Peyer's patch (tissue), 4 donors: ENCODE measurements at places on chromosomes 16 and 17.

DNA sequence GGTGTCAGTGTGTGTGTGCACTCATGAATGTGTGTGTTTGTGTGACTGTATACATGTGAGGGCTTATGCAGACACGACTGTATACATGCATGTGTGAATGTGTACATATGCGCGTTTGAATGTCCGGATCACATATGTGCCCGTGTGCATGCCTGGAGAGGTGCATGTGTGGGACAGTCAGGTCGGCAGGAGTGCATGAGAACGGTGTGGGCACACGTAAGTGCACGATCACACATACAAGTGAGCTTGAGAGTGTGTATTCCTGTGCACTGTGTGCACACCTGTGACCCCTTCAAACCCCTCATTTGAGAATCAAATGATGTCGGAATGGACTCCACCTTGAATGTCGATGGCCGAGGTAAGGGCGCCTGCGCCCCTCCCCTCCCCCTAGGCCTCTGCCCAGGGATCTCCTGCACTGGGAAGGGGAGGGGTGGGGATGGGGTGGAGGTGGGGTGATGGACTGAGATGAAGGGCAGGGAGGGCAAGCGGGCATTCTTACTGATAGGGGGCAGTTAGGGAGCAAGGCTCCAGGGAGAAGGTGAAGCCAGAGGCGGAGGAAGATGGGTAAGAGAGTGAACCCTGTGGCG is 601 bp upstream of the NGFR start:
- no peaks in the 10 kb centered on the region for H3K36me3 ChIP-seq
- no peak overlapping the region for H3K27ac ChIP-seq
- peak overlapping the region; percentile 56 for H3K4me3 ChIP-seq
- peaks cover 28% of the 10 kb centered on the region for H3K27me3 ChIP-seq
- no peak for DNase-seq

GRCh38 chr16:48537909-48538745 is 71.9 kb downstream of the N4BP1 start:
- H3K27me3 ChIP-seq: no peaks in the 10 kb centered on the region
- no peak overlapping the region for H3K4me3 ChIP-seq
- no peak for DNase-seq

DNA sequence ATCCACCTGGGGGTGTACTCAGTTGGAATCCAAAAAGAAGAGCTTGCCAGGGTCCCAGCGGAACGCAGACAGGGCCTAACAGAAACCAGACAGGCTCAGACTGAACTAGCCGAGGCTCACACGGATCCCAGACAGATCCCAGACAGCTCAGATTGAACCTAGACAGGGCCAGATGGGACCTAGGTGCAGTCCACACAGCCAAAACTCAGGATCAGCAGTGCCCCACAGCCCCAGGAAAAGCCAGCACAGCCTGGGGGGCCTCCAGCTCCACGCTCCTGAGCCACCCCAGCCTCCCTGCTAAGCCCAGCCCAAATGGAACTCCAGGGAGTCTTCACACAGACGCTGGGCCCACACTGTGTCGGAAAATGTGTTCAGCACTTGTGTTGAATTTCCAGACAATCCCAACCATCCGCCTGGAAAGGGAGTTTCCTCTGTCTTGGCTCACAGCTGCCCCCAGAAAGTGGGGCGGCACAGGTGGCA is 7.5 kb downstream of the STX1B start:
- no peaks in the 10 kb centered on the region for H3K27me3 ChIP-seq
- DNase-seq: no peak
- H3K27ac ChIP-seq: no peak overlapping the region
- no peak overlapping the region for H3K4me3 ChIP-seq
- H3K36me3 ChIP-seq: no peaks in the 10 kb centered on the region

DNA sequence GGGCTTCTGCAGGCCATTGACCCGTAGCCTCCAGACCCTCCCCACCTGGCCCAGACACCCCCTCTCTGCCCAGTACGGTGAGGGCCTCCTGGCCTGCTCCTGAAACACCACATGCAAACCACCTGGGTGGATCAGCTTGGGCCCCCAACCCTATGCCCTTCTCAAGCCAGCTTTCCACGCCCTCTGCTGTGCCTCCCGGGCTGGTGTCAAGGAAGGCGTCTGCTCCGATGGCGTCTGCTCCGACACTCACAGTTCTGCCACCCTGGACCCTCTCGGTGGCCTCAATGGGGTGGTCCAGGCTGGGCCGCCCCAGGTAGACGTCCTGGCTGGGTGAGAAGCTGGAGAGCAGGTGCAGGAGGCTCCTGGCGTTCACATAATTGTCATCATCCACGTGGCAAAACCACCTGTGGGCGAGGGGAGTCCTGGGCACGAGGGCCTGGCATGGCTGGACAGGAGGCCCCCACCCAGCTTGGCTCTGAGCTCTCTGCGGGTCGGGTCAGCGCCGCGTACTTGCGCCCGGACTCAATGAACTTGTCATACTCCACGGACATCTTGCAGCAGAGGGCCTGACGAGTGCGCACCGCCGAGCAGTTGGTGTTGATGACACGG is 1.4 kb downstream of the RFNG start:
- H3K27ac ChIP-seq: no peak overlapping the region
- no peak for DNase-seq
- H3K4me3 ChIP-seq: no peak overlapping the region
- H3K27me3 ChIP-seq: no peaks in the 10 kb centered on the region
- H3K4me1 ChIP-seq: peaks cover 24% of the 10 kb centered on the region
- no peaks in the 10 kb centered on the region for H3K36me3 ChIP-seq

GRCh38 chr16:85281181-85281580 is 168.9 kb upstream of the CIBAR2 start:
- no peak overlapping the region for H3K27ac ChIP-seq
- no peaks in the 10 kb centered on the region for H3K4me1 ChIP-seq
- H3K4me3 ChIP-seq: no peak overlapping the region
- no peak for DNase-seq
- no peaks in the 10 kb centered on the region for H3K27me3 ChIP-seq

DNA sequence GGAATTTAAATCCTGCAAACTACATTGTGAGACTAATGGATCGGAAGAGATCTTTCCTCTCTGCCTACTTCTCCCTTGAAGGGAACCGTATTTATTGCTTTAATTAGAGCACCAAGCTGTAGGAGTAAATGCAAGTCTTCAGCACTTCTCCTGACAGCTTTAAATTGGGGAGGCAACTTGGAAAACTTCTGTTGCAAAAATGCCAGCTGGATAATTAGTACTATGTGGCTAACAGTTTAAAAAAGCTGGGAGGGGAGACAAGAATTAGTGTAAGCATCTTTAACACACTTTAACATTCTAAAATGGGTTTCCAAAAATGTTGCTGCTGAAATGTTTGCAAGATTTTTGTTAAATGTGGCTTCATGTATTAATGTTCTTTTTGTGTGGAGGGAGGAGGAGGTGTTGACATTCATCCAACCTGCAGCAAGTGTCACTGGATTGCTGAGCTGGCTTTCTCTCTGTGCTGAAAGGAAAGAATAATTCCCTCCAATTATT is 108.5 kb downstream of the PCTP start:
- DNase-seq: no peak
- H3K27me3 ChIP-seq: no peaks in the 10 kb centered on the region
- H3K36me3 ChIP-seq: no peaks in the 10 kb centered on the region

GRCh38 chr16:25140459-25140858 is 28.9 kb downstream of the LCMT1 start:
- no peak for DNase-seq
- no peak overlapping the region for H3K4me3 ChIP-seq
- H3K27ac ChIP-seq: no peak overlapping the region
- H3K36me3 ChIP-seq: no peaks in the 10 kb centered on the region
- H3K27me3 ChIP-seq: no peaks in the 10 kb centered on the region

DNA sequence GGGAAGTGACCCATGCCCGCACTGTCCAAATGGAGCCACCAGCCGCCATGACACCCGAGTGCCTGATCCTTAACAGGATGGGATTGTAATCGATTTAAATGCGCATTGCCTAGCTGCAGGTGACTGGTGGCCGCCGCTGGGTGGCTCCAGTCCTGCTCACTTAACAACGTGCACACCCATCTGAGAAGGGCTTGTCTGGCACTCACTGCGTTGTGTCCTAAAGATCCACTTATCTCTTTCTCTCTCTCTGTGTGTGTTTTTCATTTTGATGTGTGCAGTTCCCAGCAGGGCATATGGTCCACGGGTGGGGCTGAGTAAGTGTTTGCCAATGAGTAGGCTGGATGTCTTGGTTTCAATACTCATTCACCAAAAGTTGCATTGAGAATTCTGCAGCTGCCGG is 80.6 kb downstream of the IRF8 start:
- no peak overlapping the region for H3K27ac ChIP-seq
- H3K36me3 ChIP-seq: no peaks in the 10 kb centered on the region
- peaks cover 6% of the 10 kb centered on the region for H3K4me1 ChIP-seq
- H3K4me3 ChIP-seq: no peak overlapping the region
- no peak for DNase-seq

DNA sequence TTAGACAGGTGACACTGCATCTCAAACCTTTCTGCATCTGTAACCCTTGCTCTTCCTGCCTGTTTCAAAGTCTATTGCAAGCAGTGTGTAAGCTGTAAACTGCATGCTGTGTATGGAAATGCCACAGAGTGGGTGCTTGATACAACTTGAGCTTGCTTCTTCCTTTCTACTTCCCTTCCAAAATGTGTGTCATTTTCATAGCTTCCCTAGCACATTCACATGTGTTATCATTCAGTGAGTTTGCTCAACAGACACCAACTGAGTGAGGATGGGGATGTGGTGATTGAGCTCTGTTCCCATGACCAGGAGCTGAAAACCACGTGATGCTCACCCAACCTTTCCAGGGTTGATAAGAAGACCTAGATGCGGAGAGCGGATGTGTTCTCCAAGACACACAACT is 111.1 kb downstream of the VAT1L start:
- no peaks in the 10 kb centered on the region for H3K36me3 ChIP-seq
- H3K4me1 ChIP-seq: no peaks in the 10 kb centered on the region
- H3K27ac ChIP-seq: no peak overlapping the region
- no peak overlapping the region for H3K4me3 ChIP-seq
- no peak for DNase-seq

DNA sequence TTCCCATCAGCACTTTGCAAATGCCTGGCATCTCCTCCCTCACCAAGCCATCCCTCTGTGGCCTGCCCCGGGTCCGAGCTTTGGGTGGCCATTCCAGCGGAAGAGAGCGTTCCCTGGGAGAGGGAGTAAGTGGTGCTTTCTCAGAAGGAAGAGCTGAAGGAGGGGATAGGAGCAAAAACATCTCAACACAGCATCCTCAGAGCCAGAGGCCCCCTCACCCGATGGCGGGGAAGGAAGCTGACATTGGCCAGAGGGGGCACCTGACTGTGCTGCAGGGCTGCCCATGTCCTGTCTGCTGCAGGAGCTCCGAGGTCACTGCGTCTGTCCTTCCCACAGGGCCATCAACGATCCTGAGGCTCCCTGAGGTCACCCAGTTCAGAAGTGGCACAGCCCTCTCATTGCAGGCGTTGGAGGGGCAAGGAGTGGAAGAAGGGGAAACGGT is 427 bp upstream of the TLCD3B start:
- DNase-seq: no peak
- H3K36me3 ChIP-seq: no peaks in the 10 kb centered on the region
- H3K27me3 ChIP-seq: no peaks in the 10 kb centered on the region
- peaks cover 5% of the 10 kb centered on the region for H3K4me1 ChIP-seq

- no peaks in the 10 kb centered on the region for H3K4me1 ChIP-seq
- H3K36me3 ChIP-seq: no peaks in the 10 kb centered on the region
- no peak overlapping the region for H3K27ac ChIP-seq
- DNase-seq: no peak
These were observed 7.8 kb downstream of the CLCN7 start for GRCh38 chr16:1466968-1467521.

- no peaks in the 10 kb centered on the region for H3K27me3 ChIP-seq
- DNase-seq: no peak
- H3K36me3 ChIP-seq: no peaks in the 10 kb centered on the region
- peak overlapping the region; percentile 8 for H3K27ac ChIP-seq
- H3K4me3 ChIP-seq: no peak overlapping the region
These were observed 22.1 kb downstream of the MYH4 start for GRCh38 chr17:10447026-10447931.

DNA sequence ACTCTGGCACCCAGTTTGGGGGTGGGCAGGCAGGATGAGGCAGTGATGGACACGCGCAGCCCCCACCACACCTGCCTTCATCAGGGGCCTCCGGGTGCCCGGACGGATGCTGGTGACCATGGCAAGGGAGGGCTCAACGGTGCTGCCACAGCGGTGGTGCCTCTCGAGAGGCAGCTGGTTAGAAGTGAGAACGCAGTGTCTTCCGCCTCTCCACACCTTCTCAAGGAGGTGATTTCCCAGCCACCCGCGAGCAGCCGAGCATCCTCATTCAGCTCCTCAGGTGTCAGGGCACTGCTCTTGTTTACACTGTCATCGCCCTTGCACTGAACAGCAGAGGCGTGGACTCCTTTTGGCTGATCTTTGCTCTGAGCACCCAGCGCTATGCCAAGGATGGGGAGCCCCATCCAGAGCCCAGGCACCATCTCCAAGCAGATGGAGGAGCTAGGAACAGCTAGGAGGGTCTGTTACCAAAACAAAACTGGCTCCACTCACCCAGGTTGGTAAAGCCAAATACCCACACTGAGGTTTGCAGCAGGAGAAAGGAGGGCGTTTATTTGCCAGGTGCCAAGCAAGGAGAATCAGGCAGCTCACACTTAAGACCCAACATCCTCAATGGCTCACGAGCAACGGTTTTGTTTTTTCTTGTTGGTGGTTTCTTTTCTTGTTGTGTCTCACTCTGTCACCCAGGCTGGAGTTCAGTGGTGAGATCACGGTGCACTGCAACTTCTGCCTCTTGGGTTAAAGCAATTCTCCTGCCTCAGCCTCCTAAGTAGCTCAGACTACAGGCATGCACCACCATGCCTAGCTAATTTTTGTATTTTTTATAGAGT is 174.3 kb upstream of the TNRC6C start:
- H3K36me3 ChIP-seq: no peaks in the 10 kb centered on the region
- H3K27me3 ChIP-seq: no peaks in the 10 kb centered on the region
- no peaks in the 10 kb centered on the region for H3K4me1 ChIP-seq
- H3K4me3 ChIP-seq: no peak overlapping the region
- H3K27ac ChIP-seq: peak overlapping the region; percentile 12
- DNase-seq: peak; percentile 61
